CD8-positive, alpha-beta memory T cell (primary cell): ENCODE measurements at places on chromosomes 2 and 18. TPM values are rescaled to one million over a fixed set of nuclear protein-coding genes. Genes with fewer than 3 reads are reported as not detected.
A peak's percentile ranks its signal among the peaks of the same experiment; 100 is the strongest.

- no peak for DNase-seq
Observed at GRCh38 chr18:39701055-39701783, 2135.6 kb upstream of the CELF4 start.

- DNase-seq = no peak
Observed at GRCh38 chr18:41227993-41228392, 727.0 kb upstream of the PIK3C3 start.

DNA sequence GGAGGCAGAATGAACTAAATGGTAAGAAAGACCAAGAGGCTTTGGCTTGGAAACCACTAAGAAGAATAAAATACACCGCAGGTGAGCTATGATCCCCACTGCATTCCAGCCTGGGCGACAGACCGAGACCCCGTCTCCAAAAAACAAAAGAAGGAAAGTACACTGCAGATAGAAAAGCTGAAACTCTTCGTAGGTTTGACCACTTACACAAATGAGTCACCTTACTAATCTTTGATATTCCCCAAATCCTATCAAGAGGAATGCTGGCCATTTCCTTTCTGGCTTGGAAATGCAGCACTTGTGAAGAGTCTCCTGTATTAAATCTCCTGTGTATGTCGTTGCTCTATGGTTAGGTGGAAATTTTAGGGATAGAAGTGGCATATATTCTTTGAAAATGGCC is 108.8 kb downstream of the MTCL1 start:
- DNase-seq = no peak

- DNase-seq = no peak
Observed at GRCh38 chr2:168203762-168204693, 43.4 kb downstream of the STK39 start.

DNA sequence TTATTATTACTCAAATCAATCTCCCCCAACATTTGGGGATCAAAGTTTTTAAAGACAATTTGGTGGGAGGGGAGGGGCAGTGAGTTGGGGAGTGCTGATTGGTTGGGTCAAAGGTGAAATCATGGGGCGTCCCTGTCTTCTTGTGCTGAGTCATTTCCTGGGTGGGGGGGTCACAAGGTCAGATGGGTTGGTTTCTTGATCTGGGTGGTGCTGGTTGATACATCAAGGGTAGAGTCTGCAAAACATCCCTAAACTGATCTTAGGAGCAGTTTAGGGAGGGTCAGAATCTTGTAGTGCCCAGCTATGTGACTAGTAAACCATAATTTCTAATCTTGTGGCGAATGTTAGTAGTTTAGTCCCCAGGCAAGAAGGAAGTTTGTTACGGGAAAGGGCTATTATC is 67.4 kb downstream of the MOGAT1 start:
- no peak for DNase-seq

DNA sequence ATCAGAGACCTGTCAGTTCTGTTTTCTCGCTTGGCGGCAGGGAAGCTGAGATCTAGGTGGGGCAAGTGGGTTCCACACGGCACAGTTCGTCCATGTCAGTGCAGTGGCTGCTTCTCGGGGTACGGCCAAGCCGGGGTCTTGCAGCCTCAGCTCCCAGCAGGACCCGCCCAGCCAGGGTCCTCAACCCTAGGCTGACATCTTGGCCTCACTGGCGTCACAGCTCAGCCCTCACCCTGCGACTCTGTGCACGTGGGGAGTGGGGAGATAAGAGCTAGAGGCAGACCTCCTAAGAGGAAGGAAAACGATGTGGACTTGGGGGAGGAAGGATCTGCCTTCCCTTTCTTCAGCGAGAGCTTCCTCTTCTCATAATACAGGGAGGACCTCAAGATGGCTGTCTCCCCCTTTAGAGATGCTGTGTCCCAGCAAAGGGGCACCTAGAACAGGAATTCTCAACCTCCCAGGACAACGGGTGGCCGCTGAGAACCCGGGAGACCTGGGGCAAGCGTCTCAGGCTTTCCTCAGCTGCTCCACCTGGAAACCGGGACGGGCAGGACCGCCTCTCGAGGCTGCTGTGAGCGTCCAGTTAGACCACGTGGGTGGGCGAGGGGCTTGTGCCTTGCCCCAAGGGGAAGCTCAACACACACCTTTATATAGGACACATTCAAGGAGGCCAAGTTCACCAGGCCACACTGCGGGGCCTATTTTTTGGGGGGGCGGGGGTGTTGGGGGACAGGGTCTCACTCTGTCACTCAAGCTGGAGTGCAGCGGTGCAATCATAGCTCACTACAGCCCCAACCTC is 23.5 kb upstream of the KLF11 start:
- DNase-seq = peak; percentile 26

GRCh38 chr2:173970516-173970924 is 5.3 kb upstream of the SP3 start:
- no peak for DNase-seq

- DNase-seq = no peak
Observed at GRCh38 chr2:211800001-211800400, 738.6 kb downstream of the ERBB4 start.

DNA sequence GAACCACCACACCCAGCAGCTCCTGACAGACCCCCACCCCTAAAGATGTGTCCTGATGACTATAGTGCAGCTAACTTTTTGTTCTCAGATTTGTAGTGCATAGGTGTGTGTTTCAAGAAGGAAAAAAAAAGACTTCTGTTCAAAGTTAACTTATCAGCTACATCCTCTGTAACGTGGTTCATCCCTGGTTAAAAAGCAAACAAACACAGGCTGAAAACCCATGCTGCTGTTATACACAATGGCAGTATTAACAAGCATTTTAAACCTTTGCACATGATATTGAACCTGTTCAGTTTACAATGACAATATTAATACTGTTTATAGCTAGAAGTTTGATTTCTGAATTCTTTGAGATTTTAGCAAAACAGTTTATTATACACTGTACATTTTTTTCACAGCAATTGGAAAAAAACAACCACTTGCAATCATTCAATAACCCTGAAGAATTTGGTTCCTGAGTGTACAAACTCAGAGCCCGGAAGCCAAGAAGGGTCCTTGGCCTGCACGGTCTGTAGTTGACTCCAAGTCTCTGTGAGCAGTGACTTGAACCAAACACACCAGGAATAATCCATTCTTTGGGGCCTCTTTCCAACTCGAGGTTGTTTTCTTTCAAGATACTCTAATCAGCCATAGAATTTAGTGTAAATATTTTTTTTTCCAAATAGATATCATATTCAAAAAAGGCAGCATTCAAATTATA is 153.2 kb upstream of the MAPRE2 start:
- DNase-seq = no peak

DNA sequence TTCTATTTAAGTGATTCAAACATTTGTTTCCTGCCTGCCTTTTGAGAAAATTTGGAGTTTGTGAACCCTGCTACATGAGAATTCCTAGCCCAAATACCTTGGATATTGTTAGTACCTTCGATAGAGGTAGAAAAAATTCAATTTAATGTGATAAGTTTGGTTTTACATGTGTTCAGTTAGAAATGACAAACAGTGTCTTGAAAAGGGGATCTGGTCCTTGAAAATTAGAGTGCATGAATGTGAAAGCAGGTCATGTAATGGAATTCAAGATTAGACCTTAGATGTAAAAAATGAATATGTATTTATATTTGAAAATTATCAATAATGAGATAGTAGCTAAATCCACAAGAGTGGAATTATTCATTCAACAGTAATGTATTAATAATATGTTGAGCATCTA is 70.5 kb downstream of the PIK3C3 start:
- DNase-seq = no peak

DNA sequence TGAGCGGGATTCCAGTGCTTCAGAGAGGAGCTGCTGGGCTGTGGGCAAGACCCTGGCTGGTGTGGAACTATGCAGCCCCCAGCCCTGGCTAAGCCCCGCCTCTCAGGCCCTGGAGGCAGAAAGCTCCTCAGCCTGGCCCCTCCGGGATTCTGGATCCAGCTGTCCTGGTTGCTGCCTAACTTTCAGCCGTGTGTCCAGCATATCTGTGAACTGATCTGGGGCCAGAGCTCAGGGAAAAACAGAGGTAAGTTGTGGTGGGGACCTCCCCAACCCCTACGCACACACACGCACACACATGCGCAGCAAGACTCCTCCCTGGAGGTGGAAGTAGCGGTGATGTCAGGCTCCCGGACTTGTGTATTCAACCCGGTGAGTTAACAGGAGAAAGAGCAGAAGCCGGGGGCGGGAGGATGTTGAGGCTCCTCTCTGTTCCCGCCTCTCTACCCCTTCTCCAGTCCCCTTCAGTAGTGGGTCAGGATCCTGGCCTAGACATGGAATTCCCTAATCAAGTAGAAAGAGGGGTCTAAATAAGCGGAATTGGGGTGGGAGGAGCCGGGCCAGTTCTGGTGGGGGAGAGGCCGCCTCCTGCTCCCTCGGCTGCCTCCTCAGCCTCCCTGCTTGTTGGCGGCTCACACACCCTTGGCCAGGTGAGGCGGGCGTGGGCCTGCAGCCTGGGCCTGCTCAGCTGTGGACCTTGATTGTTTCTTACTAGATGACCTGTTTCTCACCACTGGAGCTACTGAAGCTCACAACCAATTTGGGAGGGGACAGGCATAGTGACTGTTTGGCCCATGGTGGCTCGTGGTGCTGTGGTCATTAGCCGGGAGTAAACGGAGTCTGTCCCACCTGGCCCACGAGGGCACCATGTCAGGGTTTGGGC is 33.4 kb downstream of the SIX2 start:
- no peak for DNase-seq

- no peak for DNase-seq
Observed at GRCh38 chr2:34143149-34143548, 544.0 kb upstream of the FAM98A start.

- no peak for DNase-seq
Observed at GRCh38 chr2:69139778-69140670, 127.0 kb downstream of the ANTXR1 start.

DNA sequence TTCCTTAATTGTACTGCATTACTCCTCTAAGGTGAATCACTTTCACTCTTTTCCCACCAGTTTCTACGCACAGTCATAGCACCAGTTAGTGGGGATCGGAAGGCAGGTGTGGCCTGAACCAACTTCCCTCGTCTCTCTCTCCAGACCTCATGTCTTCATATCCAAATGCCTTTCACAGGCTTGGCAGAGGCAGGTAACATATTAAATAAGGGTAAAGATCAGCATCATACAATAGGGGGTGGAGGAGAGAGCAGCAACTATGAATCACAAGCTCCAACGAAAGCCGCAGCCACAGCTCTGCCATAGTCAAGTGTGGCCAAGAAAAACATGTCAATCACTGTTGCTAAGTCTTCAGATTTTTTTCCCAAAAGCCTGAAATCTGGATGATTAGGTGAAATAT is 40.3 kb downstream of the AP1S3 start:
- DNase-seq = no peak

- DNase-seq = no peak
Observed at GRCh38 chr2:211434773-211435172, 878.4 kb downstream of the CPS1 start.

GRCh38 chr2:174117951-174118930 is 130.1 kb downstream of the OLA1 start:
- DNase-seq = no peak

- DNase-seq = no peak
Observed at GRCh38 chr2:225600444-225600843, 200.9 kb downstream of the NYAP2 start.

DNA sequence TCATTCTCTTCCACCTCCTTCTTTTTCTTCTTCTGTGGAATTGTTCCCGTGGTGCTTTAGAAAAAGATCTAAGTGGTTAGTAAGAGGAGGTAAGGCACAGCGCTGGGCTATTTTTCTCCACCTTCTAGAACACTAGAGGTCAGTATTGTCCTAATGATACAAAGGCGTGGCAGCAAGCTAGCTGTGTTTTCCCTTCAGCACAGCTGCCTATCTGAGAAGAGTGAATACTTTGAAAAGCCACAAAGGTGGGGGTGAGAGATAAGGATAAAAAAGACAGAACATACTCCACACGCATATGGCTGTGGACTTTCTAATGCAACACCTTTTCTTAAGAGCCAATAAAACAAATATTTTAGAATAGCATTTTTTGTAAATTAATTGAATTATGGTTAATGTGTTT is 2.1 kb downstream of the CNTNAP5 start:
- no peak for DNase-seq

DNA sequence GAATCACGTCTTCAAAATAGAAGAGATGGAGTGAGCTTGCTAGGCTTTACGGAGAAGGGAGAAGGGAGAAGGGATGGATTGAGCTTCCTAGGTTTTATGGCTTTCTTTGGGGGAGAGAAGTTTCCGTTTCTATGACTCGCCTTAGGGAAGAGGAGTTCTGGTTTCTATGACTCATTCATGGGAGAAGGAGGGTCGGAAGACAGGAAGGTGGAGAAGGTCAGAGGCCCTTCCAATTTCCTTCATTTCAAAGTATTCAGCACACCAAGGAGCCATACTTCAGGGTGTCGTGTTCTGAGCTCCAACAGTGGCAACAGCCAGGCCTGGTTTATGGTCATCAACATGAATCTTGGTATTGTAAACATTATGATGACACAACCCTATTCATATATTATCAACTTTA is 284.7 kb upstream of the VWC2L start:
- no peak for DNase-seq

GRCh38 chr2:36337354-36337753 is 18.2 kb upstream of the CRIM1 start:
- no peak for DNase-seq

GRCh38 chr18:62506495-62507143 is 16.2 kb upstream of the ZCCHC2 start:
- no peak for DNase-seq

DNA sequence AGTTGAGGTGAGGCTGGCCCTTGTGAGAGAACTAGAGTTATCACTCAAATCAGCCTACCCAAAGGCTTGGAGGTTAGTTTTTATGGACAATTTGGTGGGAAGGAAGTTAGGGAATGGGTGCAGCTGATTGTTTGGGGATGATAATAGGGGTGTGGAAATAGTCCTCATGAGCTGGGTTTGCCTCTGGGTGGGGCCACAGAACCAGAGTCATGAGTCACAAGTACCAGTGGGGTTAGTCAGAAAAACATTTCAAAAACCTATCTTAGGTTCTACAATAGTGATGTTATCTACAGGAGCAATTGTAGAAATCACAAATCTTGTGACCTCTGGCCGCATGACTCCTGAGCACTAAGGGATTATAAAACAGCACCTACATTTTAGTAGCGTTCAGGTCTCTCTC is 630.1 kb upstream of the PIK3C3 start:
- no peak for DNase-seq

GRCh38 chr2:140465301-140465700 is 1665.5 kb downstream of the LRP1B start:
- no peak for DNase-seq

DNA sequence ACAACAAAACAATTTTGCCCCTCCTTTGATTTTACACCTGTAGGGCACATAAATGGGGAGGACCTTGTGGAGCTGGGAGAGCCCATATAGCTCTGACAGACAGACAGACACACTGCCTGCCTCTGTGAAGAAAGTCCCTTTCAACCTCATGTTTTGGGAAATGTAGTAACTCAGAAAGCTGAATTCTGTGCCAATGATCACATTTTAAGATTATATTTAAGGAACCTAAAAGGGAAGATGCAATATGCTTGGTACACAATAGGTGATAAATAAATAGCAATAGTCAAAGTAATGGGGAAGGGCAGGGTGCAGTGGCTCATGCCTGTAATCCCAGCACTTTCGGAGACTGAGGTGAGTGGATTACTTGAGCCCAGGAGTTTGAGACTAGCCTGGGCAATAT is 446.4 kb upstream of the ID2 start:
- DNase-seq = no peak

CDH2 gene
- total RNA-seq = not detected

SIGLEC15 gene
- not detected for total RNA-seq

IL18R1 gene
- total RNA-seq = 17.9 TPM

LBX2 gene
- 0.94 TPM for total RNA-seq

LRATD1 gene
- not detected for total RNA-seq

COPS8 gene
- 75.4 TPM for total RNA-seq
